ENCODE measurements at places on chromosomes 1 and 21.

DNA sequence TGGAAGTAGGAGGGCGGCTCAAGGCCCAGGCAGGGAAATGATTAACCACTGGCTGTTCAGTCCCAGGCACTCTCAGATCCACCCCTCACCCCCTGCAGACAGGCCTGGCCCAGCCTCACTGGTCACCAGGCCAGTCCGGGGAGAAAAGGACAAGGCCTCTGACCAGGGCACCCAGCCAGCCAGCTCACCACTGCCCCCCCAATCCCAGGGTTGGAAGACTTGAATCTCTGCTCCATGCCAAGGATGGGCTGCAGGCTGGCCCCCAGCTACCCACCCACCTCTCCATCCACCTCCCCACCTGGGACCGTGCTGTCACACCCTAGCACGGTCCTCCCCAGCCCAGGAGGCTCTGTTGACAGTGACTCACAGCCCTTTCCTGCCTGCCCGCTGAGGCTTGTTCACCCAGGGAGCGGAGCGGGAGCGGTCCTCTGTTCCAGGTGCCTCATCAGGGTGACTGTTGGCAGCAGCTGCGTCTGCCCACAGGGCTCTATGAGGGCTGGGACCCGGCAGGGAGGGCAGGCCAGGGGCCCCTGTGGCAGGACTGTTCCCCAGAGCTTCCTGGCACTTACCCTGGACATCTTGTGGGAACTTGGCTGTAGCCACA lies 2.2 kb downstream of the LAD1 start:
- no peak for DNase-seq

GRCh38 chr21:34004013-34004938 lies 69.1 kb upstream of the MRPS6 start:
- DNase-seq: no peak

DNA sequence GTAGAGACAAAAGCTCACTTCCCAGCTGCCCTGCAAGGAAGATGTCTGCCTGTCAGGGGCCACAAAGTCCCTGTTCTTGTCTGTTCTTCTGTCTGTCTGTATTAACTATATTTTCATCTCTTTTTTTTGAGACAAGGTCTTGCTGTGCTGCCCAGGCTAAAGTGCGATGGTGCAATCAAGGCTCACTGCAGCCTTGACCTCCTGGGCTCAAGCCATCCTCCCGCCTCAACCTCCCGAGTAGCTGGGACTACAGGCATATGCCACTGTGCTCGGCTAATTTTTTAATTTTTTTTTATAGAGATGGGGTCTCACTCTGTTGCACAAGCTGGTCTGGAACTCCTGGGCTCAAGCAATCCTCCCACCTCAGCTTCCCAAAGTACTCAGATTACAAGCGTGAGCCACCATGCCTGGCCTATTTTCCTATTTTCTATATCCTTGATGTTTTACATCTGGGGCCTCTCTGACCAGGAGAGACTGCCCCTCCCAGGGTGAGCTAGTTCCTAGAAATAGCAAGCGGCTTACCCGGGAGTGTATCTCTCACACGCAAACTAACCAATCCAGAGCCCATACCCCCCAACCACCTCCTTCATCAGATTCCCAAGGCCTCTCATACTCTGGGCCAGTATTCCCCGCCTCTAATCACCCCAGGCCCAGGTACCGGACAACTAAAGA lies 5.4 kb upstream of the KLHDC7A start:
- DNase-seq: no peak

- DNase-seq: no peak
Measured at GRCh38 chr1:16110456-16110855, 37.0 kb upstream of the FAM131C start.

DNA sequence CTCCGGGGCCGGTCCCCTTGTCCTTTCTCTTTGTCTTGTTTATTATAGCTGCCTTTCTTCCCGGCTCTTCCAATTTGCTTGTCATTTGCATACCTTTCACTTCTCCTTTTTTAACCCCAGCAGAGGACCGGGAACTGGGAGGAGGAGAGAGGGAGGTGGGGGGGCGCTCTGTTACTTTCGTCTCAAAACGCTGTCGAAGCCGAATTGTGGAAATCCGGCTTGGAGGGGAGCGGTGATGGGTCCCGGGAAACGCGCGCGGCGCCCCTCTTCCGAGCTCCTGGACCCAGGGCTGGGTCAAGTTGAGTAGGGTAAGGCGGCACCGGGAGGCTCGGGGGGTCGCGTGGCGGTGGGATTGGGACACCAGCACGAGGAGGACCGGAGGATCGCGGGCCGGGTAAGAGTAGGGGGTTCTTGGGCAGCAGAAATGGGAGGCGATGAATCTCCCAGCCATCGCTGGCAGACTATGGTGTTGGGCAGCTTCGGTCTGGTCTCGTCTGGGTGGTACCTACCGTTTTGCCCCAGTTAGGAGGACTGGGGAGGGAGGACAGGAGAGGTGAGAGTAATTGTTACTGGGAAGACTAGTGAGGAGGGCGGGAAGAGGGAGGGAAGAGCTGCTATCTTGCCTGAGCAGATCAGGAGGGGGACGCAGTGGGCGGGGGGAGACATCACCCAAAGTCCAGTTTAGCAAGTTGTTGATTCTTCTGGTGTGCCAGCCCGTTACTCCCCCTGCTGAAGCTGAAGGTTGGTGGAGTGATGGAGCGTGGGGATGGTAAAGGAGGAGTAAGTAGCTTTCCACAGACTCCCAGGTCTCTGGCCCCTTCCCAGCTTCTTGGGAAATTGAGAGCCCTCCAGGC lies 1.5 kb downstream of the PROX1 start:
- no peak for DNase-seq

GRCh38 chr1:29142714-29143113 lies 19.0 kb upstream of the TMEM200B start:
- DNase-seq: no peak

DNA sequence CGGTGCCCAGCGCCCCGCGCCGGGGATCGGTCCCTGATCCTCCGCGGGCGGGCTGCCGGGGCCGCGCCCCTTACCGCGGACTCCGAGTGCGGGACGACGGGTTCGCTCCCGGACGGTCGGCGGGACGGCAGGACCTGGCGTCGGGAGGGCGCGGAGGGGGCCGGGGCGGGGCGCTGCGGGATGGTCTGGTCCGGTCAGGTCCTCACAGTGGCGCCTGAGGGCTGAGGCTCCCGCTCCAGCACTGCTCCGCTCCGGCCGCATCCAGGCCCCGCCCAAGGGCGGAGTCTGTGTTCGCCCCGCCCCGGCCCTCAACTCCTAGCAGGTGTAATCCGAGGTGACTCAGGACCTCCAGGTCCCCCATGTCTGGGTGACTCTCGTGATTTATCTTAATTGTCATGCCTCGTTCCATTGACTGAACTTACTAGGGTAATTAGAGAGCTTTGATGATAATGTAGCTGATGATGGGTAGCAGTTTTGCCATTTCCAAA lies at the start of gene RAB3B:
Gene RAB3B (minus strand): TSS at position 223 of the 488 bp plus-strand sequence. CDS start 13,583 bp downstream, outside the sequence.
- no peak for DNase-seq

DNA sequence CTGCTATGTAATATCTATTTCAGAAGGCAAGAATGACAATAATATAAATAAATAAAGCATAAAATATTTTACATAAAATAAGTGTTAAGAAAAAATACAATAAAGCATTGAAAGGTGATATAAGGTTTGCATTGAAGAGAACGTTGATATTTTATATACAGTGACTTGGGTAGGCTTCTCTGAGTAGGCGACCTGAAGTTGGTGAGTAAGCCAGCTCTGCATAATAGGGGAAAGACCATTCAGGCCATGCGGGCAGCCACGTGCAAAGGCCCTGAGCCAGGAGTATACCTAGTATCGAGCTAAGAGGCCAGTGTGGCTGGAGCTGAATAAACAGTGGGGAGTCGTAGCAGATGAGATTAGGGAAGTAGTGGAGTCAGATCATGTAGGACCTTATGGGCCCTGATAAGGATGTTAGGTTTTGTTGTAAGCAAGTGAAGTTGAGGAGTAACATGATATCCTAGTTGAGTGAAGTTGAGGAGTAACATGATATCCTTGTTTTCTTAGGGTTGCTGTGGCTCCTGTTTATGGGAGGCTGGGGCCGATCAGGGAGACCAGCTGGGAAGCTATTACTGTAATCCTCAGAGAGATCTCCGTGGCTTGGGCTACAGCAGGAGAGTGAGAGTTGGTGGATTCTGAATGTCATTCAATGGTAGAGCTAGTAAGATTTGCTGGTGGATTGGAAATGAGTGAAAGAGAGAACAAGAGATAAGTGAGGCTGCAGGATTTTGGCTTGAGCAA lies 22.0 kb downstream of the KCNK1 start:
- DNase-seq: no peak

- no peak for DNase-seq
Measured at GRCh38 chr21:36236052-36236730, 79.6 kb downstream of the DOP1B start.

Measured in Kasumi-1 (cell line).